ENCODE measurements at places on chromosomes 5 and 9.

- DNase-seq, result no peak
Measured at GRCh38 chr5:97065475-97065874, 76.9 kb downstream of the LIX1 start.

GRCh38 chr9:30036558-30036957 is 2347.9 kb upstream of the ACO1 start:
- no peak for DNase-seq

DNA sequence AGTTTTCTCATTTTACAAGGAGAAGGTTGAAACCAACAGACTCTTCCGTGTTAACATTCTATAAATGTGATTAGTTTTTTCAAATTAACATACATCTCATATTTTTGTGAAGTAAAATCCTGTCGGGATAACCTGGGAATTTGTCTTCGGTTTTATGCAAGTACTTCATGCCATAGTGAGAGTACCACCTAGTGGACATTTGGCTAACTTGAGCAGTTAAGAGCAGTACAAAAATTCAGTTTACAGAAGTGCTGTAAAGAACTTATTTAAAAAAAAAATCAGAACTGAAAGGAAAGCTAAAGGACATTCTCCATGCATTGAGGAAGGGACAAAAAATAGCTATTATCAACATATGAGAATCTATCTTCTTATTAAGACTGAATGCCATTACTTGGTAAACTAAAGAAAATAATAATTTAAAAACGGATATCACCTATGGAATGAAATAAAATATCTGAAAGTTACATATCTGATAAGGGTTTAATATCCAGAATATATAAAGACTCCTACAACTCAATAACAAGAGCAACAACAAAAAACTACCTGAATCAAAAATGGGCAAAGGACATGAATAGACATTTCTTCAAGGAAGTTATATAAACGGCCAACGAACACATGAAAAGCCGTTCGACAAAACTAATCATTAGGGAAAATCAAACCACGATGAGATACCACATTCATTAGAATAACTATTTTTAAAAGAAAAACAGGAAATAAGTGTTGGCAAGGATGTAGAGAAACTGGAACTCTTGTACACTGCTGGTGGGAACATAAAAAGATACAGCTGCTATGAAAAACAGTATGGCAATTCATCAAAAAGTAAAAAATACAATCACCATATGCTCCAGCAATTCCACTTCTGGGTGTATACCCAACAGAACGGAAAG is 117.0 kb upstream of the GNA14 start:
- no peak for DNase-seq

- no peak for DNase-seq
Measured at GRCh38 chr5:57804007-57804444, 321.4 kb upstream of the ACTBL2 start.

DNA sequence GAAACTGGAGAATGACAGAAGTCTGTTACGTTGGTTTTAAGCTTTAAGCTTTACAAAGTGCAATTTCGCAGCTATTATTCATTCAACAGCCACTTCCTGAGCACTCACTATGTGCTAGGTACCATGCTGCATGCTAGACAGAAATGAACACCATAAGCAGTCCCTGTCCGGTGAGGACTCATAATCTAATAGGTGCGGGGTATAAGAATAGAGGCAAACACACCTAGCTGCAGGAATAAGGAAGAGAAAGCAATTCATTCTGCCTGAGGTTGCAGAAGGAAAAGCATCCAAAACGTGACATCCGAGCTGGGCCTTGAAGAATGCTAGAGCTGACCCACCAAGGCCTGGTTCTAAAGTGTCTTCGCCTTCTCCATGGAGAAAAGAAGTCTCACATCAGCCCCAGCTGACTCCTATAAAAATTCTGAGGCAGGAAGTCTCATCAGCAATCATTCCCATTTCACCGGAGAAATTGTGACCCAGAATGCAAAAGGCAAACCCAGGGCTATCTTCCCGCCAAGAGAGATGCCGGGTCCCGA is 542 bp downstream of the FKBP15 start:
- no peak for DNase-seq

DNA sequence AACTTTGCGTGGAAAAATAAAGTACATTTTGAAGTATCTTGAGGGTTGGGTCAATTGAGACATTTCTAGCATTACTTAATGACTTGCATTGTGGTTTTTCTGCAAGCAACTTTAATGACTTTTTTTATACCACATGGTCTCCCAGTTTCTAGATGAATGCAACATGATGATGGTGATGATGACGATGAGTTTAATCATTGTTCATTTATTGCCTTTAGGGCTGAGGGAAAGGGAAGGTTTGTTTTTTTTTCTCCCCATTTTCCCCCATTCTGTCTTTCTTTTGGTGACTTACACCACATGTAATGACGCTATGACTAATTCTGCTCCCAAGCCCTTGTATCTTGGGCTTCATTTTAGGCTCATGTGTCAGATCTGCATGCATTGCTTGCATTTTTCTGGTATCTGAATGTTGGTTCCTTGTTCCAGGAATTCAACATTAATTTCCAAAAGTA is 57.7 kb upstream of the NXNL2 start:
- no peak for DNase-seq

DNA sequence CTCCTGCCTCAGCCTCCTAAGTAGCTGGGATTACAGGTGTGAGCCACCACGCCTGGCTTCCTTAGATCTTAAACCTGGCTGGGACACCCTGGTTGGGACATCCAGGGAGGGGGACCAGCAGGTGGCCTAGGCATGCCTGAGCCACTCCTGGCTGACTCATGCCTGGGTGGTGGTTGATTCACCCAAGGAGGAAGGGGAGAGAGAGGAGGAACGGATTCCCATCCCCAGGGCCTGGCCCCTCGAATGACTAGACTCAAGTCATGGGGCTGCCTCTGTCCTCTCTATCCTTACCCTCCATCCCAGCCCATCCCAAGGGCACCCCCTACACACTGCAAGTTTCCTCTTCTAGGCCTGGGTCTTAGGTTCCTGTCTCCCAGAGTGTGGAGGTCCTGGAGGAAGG is 12.7 kb downstream of the EEIG1 start:
- no peak for DNase-seq

GRCh38 chr9:37632479-37632878 is 18.3 kb upstream of the FRMPD1 start:
- DNase-seq, result no peak

DNA sequence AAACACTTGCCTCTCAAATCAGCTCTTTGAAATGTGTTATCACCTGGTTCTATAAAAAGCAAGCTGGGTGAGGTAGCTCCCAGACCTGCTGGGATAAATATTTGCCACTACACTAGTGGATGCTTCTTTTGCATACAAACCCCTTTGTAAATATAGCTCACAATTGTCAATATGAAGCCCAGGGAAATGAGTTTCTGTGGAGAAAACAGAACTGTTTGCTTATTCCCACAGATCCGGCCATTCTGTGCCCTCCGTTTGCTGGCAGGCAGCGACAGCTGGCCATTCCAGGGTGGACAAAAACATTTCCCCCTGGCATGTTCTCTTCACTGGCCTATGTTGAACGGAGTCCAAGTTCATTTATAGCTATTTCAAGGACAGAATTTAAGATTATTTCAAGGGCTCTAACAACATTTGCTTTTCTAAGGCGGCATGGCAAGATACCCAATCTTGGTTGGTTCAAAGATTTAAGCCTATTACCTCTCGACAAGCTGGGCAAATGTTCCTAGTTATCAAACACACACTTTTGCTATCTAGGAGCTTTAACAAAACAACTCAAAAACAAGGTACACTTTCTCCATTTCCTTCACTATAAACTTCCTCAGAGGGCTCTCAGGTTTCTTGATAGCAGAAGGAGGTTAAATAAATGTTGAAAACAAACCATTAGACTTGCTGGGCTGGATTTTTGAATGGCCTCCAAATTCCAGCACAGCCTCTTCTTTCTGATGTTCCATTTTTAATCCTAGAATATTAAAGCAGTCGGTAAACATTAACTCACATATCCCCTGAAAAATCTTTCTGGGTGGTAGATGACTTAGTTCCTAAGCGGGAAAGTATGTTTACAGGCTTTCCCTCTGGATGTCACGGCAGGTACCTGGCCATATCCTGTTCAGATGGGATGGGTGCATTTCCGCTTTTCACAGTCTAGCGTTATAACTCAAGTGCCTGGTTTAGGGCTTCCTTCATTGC is 332.3 kb downstream of the PLK2 start:
- DNase-seq, result no peak

DNA sequence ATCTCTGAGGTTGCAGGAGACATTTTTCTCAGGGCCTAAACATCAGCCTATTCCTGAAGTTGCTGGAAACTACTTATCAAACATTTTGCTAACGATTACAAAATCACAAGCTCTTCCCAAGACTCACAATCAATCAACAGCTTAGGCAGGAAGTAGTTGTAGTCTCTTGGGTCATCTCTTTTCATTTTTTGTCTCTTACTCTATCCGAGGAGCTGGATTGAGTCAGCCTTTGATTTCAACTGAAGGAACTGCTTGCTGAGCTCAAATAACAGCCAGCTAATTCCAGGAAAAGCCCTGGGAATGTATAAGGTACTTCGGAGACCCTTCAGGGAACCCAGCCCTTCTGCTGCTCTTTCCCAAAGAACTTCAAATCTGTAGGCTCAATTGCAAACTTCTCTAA is 398.9 kb downstream of the PLK2 start:
- DNase-seq, result no peak

GRCh38 chr5:73233461-73234203 is 60.6 kb downstream of the TMEM174 start:
- no peak for DNase-seq

GRCh38 chr5:61306531-61307131 is 25.4 kb upstream of the ZSWIM6 start:
- no peak for DNase-seq

- DNase-seq, result no peak
Measured at GRCh38 chr5:55538661-55539060, 3.9 kb upstream of the PLPP1 start.

DNA sequence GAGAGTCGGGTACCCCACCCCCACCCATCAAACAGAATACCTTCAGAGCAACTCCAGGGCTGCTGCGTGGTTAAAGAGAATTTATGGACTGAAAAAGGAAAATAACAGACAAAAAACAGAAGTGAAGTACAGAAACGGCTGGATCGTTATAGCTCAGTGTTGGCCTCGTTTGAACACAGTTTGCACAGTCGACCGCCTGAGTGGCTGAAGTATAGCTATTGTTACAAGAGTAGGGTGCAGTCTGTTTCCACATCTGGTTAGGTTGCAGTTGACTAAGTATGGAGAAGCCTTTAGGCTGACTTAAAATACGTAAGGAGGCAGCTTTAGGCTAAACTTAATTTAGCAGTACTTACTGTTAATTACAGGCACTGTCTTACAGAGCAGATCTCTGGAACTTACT is 121.2 kb downstream of the GCNT1 start:
- no peak for DNase-seq

GRCh38 chr5:111935835-111936234 is 178.8 kb upstream of the NREP start:
- no peak for DNase-seq

DNA sequence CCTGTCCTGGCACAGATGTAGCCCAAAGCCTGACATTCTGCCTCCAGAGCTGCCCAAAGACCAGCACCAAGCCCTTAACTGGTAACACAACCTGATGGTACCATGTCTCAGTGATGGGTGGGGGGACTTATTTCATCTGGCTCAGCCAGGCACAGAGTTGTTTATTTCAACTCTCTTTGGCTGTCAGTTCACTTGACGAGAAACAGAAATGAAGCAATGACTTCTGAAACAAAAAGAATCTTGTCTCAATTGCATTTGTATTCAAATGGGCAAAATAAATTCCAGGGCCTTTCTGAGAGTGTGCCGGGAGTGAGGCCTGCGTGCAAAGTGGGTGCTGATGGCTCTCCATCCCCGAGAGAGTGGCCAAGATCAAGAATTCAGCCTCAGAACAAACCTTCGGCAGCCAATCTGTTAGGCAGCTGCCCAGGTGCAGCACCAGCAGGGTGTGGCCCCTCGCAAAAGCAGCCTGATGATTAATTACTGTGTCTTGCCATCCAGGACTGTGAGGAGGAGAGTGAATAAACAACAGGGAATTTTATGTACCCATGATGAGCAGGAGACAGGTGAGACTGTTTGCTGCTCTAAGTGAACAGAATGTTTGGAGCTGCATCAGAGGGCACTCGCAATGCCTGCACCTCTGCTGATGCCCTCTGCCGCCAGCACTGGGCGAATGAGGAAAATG is 238.0 kb downstream of the HSPA4 start:
- DNase-seq, result no peak

- no peak for DNase-seq
Measured at GRCh38 chr5:154364771-154365170, 81.0 kb upstream of the SAP30L start.

DNA sequence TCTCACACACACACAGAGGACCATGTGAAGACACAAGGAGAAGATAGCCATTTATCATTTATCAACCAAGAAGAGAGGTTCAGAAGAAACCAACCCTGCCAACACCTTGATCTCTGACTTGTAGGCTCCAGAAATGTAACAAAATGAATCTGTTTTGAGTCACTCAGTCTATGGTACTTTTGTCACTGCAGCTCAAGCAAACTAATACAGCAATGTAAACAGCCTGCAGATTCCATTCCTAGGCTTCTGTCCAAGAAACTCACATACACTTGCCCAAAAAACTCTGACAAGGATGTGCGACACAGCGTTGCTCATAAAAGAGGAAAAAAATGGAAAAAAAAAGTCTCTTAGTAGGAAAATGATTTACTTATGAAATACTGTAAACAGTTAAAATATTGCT is 33.4 kb downstream of the TRIM36 start:
- DNase-seq, result no peak

DNA sequence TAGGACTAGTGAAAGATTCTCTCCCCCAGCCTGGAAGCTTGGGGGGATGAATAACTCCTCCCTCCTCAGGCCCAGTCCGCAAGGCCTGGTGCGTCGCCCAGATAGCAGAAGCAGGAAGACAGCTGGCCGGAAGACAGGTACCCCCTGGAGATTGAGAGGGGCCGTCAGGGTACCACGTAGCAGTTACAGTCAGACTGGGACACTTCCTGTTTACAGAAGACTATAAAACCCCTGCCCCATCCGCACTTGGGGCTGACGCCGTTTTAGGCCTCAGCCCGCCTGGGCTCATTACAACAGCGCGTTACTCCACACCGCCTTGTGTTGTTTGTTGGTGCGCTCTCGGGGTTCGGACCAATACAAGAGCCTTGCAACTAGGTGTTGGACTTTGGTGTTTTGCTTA is 15.4 kb downstream of the SEMA6A start:
- DNase-seq, result no peak

DNA sequence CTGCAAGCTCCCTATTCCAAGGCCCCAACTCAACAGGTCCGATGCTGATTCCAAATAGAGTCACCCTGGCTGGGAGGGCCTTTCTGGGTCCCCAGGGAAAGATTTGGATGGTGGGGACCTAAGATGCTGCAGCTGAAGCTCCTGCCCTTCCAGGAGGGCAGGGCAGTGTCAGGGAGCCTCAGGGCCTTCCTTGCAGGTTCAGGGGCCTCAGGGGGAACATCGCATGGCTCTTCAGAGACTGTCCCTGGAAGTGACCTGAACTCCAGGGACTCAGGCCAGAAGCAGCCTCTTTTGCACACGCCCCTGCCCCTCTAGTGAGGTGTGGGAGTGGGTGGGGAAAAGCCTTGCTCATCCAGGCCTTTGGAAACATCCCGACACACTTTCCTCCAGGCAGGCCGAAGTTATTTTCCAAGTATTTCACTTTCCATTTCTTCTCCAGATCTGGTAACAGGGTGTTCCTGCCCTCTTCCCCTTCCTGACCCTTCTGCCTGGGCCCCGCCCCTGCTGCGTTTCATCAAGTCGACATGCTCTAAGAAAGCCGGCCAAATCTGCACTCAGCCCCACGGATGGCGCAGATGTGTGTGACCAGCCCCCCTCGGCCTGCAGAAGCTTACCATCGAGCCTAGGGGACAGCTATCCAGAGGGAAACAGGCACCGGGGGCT is 159.5 kb downstream of the FGF18 start:
- DNase-seq, result no peak

GRCh38 chr9:90309809-90310520 is 332.7 kb downstream of the DIRAS2 start:
- no peak for DNase-seq

- DNase-seq, result no peak
Measured at GRCh38 chr9:80320916-80321315, 749.2 kb downstream of the TLE4 start.

Measured in D721Med (cell line).